NCI-H1092 (cell line): ENCODE measurements at places on chromosomes 1 and 21.

DNA sequence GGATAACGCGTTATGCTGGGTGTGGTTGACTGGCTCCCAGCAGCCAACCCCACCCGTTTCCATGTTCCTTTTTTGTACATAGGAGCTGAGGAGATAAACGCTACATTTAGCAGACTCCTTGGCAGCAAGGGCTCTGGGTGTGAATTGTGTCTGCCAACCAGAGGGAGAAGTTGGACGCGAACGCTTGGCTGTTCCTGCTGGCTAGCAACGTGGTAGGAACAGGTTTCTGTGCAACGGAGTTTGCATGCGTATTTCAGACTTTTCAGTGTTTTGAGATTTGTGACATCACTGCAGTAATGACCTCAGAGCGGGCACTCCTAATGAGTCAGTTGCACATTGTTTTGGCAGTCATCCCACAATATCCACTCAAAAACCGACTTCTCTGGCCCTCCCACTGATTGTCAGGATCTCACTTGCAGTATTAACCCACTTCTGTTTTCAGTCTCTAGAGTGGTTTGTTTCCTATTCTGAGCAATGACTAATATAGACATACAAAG is 98.7 kb upstream of the RGS1 start:
- DNase-seq = no peak

DNA sequence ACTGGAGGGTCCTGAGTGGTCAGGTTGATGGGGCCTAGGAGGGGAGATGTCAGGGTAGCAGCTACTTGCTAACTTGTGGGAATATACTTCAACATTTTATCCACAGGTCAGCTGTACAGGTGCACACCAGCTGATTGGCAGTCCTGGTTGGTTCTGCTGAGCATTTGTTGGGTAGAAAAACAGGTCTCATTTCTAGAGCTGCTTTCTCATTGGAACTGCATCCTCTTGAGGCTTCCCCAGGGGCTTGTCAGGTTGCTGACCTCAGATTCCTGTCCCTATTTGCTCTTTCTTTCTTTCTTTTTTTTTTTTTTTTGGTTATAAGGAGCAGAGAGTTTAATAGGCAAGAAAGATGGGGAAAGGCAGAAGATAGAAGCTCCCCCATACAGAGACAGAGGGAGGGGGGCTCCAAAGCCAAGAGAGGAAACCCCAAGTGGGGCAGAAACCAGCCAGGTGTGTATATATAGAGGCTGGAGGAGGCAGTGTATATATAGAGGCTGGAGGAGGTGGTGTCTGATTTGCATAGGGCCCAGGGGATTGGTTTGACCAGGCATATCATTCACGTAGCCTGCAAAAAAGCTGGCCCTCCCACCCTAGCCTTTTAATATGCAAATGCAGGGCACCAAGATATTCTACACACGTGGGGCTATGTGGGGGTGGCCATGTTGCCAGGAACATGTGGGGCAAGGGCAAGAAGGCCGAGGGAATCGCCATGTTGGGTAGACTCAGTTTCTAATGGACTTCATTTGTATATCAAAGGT is 57.3 kb upstream of the STUM start:
- DNase-seq = no peak

DNA sequence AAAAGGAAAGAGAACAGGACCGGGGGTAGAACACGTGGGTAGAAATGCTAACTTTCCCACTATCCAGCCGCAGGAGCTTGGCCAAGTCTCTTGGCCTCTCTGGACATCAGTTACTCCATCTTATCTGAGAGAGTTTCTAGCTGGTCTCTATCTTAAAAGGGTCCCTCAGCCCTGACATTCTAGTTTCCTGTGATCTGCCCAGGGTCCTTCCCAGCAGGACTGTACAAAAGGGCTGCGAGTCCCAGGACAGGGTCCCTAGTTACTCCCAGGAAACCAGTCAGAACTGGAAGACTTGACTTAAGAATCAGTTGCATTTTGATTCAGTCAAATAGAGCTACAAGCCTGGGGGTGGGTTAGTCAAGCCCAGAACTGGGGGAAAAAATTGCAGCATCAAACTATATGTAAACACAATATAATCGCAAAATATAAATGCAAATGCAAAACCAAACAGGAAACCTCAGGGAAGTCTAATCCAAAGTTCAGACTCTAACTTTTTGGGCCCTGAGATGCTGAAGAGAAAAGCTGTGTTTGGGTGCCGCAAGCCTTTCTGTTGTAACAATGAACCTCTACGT is 2.9 kb downstream of the ASAP3 start:
- no peak for DNase-seq

DNA sequence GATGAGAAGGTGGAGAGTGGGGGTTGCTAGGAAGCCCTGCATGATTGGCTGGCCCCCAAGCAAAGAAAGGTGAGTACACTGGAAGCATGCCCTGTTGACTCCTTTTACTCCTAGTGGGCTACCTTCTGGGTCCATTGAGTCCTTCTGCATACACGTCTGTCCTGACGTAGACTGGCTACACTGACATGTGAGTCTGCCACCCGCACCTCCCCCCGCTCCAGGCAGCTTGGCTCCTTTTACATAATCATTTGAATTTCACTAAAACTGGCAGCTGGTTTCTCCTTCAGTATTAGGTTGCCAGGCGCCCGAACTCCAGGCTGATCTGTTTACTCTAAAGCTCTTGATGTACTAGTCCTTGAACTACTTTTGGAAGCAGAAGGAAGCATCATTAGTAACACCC is 8.7 kb downstream of the MRPS21 start:
- DNase-seq = no peak

GRCh38 chr1:8348777-8349472 is 31.0 kb downstream of the SLC45A1 start:
- peak; percentile 35 for DNase-seq

GRCh38 chr1:194151056-194151455 is 964.6 kb upstream of the B3GALT2 start:
- no peak for DNase-seq

GRCh38 chr21:46077674-46078101 is 20.2 kb upstream of the COL6A2 start:
- DNase-seq = no peak

DNA sequence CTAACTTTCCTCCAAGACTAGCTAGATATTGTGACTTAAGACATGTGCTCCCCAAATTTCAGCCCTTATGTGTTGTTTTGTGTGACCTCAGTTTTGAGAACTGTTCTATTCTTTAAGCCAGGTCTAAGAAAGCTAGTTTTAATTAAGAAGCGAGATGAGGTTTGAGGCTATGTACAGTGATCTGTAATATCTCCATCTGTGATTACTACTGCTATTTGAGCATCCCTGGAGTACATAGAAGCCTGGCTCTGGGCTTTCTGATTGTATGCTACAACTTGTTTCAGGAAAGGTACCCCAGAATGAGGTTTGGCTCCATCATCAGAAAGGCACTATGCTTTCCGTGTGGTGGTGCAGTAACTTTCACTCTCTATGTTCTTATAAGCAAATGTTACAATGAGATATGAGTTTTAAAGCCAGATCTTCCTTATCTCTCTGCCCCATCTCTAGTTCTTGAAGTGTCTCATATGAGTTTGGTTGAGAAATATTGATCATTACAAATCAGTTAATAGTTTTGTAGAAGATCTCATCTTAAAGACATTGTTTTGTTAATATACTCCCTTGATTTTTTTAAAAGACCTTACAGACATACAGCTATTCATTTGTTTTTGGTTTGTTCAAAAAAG is 605 bp downstream of the RGS4 start:
- no peak for DNase-seq

- no peak for DNase-seq
Measured at GRCh38 chr1:212680680-212681389, 18.8 kb downstream of the BATF3 start.

DNA sequence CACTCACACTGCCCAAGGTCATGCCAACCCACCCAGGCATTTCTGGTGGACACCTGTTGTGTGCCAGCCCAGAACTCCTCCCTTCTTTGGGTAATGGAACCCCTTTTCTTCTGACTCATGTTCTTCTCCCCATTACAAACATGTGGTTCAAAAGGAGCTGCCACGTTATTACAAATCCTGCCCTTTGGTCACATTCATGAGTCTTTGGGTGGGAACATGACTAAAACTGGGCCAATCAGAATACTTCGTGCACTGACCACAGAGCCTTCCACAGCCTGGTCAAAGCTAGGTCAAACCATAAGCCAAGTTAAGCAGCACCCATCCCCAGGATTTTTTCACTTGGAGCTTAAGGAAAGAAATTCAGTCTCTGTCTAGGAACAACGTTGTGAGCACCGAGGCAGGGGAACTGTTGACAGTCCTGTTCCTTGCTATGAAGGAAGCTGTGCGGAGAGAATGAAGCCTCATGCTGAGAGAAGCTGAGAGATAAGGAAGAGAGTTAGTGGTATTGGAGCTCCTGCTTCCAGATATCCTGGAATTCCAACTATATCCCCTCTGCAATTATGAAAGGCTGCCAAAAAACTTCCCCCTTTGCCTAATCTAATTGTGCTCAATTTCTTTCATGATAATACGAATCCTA is 46.8 kb upstream of the DIPK1A start:
- DNase-seq = no peak

DNA sequence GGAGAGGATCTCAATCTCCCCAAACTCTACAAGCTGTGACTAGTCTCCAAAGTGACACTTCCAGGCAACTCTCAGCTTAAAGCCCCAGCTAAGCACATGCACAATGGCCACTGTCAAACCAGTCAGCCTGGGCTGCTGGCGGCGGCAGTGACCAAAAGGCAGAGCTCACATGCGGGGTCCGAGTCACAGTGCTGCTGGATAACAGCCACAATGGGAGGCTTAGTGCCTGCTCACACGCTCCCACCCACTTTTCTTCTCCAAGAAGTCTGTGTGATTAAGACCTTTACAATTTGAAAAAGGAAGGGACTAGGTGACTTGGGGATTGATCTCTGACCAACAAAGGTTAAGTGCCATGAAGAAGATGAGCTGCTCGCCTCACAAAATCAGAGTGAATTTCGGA is 16.8 kb downstream of the RIPK4 start:
- no peak for DNase-seq

DNA sequence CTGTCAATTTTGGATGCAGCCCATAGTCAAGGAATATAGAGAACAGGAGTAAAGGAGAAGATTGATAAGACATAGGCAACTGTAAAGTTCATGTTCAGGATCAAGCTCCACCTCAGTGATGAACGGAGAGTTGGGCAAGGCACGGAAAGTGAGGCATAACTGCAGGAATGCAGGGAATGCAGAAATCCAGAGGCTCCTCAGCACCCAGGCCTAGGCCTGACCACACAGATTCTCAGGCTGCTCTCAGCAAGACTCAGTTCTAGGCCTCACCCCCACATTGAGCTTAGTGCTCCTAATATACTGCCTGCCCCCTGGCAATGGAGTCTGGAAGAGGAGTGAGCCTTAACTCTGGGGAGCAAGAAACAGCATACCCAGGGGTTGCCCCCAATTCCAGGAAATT is 36.3 kb upstream of the S1PR1 start:
- no peak for DNase-seq
